Hematopoietic multipotent progenitor cell treated with erythropoietin and hydrocortisone succinate and interleukin-3 and kit ligand, for 15 days (in vitro differentiated cells): ENCODE measurements at places on chromosomes 13 and 19.

- DNase-seq = no peak
These were observed 15.9 kb downstream of the PRR36 start for GRCh38 chr19:7858109-7858770.

GRCh38 chr19:35330475-35330874, 1.5 kb downstream of the CD22 start:
- DNase-seq = no peak

DNA sequence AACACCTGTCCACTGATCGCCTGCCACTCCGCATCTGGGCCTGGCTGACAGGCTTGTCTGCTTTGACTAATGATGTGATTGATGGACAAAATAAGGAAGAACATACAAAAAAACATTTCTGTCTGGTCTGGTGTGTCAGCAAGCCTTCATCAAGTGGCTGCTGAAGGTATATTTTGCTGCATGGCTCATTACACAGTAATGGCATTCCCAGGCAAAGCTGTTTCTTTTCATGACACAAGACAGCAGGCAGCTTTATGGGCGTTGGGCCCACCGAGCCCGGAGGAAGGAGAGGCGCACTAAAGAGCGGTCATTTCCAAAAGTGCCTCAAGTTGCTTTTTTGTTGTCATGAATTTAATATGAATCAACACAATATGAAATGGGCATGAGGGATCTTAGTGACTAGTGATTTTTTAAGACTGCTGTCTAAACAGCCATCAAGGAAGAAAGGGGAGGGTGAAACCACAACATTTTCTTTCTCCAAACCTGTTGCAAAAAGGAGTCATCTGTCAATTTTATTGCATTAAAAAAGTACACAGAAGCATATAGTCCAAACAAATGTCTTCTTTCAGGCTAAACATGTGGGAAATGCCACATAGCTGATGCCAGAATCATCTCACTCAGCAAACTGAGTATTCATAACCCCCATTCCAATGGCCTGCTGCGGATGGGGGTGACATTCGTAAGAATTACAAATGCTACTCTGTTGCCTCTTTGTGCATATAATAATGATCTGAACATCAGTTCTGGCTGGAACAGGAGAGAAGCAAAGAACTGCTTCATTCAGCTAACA, 476.6 kb downstream of the ZNF536 start:
- DNase-seq = no peak

DNA sequence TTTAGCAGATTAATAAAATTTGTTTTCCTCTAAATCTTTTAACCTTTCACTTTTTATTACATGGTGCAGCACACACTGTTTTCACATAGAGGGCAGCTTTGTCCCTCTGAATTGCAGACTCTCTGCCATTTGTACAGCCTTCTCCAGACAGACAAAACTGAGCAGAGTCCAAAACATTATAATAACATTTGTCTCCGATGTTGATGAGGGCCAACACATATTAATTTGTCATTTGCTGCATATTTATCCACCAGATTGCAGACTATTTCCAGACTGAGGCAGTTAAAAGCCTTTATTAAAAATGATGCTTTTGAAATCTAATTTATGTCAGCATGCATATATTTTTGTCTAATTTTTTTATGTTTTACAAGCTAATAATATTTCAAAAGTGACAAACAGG, 1251.9 kb upstream of the SLC10A2 start:
- no peak for DNase-seq

GRCh38 chr13:48505597-48506091, 27.2 kb downstream of the RCBTB2 start:
- no peak for DNase-seq

DNA sequence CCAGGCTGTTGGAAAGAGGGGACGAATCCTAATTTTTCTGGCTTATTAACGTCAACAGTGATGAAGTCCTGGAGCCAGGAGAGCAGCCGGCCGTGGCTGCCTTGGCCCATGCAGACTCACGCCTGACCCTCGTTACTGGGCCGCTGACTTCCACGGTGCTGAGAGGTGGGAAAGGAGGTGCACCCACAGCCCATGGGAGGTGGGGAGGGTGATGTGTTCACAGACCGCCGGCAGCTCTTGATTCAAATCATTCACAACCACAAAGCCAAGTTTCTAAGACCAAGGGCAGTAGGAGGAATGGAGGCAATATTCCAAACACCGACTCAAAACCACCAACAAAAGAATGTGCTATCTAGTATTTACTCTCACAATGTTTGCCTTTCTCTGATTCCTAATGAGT, 24.3 kb downstream of the COL4A2 start:
- DNase-seq = no peak

DNA sequence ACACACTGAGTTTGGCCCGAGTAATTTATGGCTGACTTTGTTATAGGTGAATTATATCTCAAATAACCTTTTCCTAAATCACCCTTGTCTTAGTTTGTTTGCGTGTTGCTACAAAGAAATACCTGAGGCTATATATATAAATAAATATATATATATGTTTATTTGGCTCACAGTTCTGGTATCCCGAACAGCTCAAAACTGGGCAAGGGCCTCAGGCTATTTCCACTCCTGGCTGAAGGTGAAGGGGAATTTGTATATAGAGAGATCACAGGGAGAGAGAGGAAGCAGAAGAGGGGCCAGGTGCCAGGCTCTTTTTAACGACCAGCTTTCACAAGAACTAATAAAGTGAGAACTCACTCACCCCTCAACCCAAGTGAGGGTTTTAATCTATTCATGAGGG, 159.9 kb upstream of the STARD13 start:
- DNase-seq = no peak

DNA sequence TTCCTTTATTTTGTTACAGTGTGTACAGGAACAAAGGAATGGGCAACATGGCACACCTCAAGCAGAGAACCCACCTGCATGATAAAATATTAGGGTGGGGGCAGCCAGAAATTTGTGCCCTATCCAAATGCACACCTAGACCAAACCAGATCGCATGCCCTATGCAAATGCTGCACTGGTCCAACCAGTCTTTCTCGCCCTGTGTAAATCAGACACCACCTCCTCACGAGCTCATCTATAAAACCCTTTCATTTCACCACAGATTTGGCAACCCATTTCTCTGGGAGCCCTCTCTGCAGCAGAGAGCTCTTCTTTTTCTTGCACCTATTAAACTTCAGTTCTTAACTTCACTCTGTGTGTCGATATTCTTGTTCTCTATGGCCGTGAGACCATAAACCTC, 1559.2 kb downstream of the SLITRK1 start:
- DNase-seq = no peak

GRCh38 chr13:111384441-111385182, 64.2 kb downstream of the TEX29 start:
- no peak for DNase-seq

GRCh38 chr19:8511573-8512101, 2.3 kb downstream of the ZNF414 start:
- no peak for DNase-seq

- no peak for DNase-seq
These were observed 8.0 kb downstream of the SIRT6 start for GRCh38 chr19:4174213-4174894.

GRCh38 chr13:33940898-33941297, 122.9 kb downstream of the RFC3 start:
- DNase-seq = no peak

- DNase-seq = no peak
These were observed 3.9 kb upstream of the RNF6 start for GRCh38 chr13:26225896-26226617.

- no peak for DNase-seq
These were observed 251.8 kb downstream of the UQCRFS1 start for GRCh38 chr19:28960986-28961705.

DNA sequence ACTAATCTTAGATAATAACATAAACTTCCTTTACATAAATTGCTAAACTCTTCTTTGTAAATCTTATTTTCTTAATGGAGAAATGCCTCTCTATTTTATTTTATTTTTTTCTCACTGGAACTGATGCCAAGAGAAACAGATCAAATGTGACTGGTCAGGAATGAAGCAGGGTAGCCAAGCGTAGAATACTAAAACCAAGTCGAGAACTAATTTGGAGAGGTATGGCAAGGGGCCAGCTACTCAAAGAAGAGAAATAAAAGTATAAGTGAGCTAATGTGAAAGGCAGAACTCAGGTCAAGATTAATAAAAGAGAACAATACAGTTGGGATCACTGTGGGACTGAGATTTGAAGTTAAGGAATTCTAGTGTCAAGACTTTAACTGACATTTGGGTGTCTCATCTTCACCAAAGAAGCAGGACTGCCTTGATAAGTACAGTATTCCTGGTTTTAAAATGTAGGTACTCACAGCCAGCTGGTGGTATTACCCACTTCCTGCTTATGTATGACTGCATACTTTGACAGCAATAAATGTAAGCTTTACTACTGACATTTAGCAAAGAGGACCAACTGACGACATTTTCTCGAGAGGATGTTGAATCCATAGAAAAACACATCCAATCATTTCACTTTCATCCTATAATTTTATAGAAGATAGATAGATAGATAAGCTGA, 1192.2 kb downstream of the EFNB2 start:
- DNase-seq = no peak

- no peak for DNase-seq
These were observed at the start of gene GJB6 for GRCh38 chr13:20231839-20232555. Gene GJB6 (minus strand): TSS chr13:20232319. CDS start chr13:20223480, 8,839 bp downstream.

DNA sequence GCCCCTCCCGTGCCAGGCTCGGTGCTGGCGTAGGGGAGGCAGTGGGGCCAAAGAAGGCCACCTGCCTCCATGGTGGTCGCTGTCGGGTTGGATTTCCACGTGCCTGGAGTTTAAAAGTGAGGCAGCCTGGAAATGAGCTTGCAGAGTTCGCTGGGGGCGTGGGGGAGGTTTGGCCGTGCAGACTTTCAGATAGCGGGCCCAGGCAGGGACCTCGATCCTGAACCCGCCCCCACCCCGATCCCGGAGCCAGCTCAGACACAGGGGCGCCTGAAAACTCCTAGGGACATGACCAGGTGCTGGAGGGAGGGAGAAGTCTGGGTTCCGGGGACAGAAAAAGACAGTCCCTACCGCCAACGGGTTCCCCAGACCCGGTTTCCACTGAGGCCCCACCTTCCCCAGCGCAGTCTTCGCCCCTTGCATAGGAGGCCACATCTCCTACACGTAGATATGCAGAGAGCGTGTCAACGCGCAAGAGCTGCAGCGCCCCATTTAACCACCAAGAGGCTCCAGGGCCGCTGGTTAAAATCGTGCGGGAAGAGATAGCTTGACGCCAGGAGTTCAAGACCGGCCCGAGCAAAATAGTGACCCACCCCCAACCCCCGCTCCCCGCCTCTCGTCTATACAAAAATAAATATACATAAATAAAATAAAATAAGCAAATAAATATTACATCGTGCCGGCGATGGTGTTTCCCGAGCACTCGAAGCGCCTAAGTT, 8.5 kb downstream of the CCDC8 start:
- DNase-seq = no peak

DNA sequence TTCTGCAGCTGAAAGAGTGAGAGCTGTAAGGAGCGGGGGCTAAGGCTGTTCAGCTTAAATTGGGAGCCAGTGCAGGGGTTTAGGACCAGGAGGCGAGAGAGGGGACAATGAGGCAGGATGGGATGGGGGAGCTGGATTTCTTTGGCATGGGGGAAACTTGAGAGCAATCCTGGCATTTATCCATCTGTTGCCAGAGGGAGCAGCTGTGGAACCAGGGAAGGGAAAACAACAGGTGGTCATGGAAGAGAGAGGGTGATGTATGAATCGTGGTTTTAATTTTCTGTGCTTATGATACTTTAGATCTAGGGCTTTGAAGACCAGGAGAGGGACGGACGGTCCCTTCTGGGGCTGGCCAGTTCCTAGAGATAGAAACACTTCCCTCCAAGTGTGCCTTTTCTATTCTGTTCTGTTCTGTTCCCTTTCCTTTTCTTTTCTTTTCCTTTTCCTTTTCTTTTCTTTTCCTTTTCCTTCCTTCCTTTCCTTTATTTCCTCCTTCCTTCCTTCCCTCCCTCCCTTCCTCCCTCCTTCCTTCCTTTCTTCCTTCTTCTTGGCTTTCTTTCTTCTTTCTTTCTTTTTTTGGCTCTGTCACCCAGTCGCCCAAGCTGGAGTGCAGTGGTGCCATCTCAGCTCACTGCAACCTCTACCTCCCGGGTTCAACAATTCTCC, 16.0 kb upstream of the CCL25 start:
- no peak for DNase-seq

GRCh38 chr13:69487576-69487975, 620.0 kb upstream of the ATXN8OS start:
- no peak for DNase-seq

DNA sequence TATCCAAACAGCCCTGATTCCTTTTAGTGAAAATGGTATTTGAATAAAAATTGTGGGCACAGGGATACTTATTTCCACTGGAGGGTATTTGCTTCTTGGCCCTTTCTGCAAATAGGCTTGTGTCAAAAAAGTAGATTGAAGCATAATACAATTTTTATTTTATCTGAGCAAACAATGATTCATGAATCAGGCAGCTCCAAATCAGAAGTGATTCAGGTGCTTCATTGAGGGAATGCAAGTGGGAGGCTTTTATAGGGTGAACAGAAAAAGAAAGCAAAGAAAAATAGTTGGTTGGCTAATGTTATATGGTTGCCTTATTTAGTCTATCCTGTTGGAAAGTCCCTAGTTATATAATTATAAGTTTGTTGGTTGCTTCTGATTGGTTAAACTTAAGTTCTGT, 117.9 kb downstream of the ITGBL1 start:
- DNase-seq = no peak

DNA sequence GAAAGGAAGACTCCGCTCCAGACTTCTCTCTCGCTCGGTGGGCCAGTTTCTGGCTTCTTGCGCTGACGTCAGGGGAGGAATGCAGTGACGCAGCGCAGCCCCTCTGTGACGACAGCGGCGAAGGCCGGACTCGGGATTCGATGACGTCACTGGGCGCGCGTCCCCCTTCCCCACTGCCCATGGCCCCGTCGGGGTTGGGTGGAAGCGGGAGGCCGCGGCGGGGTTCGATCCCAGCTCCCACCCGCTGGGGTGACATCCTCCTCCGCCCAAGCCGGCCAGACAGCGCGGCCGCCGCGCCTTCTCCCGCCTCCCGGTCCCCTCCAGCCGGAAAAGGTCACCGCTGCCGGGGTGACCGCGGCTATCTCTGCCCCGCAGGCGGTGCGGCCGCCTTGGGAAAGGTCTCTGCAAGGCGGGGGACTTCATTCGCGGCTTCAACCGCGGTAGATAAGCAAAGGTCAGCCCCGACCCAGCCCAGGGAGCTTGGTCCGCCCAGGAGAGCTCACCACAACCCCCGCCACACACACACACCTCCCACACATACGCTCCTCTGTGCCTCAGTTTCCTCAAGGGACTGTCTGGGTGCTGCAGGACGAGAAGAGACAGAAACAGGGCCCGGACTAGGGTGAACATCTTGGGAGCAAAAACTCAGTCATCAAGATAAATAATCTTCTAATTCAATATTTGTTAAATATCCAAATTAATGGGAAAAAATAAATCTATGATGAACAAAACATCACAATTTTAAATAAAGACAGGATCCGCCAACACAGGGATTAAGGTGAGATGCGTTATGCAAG, 844 bp upstream of the RFX1 start:
- no peak for DNase-seq
